ENCODE measurements at places on chromosomes 6 and 20. TPM values are rescaled to one million over a fixed set of nuclear protein-coding genes. Genes with fewer than 3 reads are reported as not detected.

DNA sequence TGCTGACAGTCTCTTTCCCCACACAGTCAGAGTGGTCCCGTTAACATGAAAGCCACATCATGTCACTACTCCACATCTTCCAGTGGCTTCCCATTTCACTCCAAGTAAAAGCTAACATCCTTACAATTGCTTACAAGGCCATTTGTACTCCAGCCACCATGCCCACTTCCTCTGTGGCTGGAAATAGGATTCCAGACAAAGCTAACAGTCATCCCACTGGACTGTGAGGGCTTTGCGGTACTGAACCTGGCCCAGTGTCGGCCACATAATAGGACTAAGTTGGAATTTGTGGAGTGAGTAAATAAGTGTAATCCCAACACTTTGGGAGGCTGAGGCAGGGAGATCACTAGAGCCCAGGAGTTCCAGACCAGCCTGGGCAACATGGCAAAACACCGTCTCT lies 10.9 kb downstream of the CCM2L start:
- DNase-seq: no peak

Gene RNF217
- total RNA-seq: 34.1 TPM

Gene DDX27
- 29.8 TPM for total RNA-seq

Gene TNF
- 1.2 TPM for total RNA-seq

DNA sequence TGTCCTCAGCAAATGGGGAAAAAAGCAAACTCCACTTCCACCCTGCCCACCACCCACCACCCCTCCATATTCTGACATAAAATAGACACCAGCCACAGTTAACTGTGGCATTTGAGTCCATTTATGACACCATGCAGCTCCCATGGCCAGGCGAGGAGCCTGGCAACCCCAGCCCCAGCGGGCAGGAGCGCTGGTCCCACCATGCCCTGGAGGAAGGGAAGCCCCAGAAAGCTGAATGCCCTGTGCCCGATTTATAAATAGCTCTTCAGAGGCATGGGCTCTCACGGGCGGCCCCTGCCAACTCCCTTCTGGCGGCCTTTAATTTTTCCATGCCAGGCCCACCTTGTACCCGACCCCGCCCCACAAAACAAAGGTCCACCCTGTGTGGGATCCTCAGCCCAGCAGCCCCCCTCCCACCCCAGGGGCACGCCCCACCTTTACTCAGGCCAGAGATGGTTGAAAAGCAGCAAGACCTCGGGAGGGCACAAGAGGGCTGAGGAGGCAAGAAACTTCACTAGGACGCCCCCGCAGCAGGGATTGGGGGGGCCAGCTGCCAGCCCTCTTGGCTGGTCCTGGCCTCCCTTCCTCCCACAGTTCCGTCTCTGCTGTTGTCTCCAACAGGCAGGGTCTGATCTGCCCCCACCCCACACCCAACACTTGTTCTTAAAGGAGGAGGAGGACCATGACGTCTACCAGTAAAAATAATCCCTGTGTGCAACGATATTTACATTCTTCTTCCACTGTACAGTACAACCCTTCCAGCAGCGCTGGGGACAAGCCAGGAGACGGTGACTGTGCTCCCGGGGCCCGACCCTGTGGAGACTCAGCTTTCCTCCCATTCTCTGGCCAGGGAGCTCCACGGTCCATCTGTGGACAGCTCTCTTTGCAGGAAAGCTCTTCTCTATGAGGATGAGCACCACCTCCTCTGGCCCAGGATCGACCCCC lies 115.6 kb upstream of the CDYL start:
- DNase-seq: peak; percentile 79

Gene NINL
- 5.0 TPM for total RNA-seq

- DNase-seq: no peak
Measured at GRCh38 chr20:1983301-1983700, 10.6 kb downstream of the PDYN start.

DNA sequence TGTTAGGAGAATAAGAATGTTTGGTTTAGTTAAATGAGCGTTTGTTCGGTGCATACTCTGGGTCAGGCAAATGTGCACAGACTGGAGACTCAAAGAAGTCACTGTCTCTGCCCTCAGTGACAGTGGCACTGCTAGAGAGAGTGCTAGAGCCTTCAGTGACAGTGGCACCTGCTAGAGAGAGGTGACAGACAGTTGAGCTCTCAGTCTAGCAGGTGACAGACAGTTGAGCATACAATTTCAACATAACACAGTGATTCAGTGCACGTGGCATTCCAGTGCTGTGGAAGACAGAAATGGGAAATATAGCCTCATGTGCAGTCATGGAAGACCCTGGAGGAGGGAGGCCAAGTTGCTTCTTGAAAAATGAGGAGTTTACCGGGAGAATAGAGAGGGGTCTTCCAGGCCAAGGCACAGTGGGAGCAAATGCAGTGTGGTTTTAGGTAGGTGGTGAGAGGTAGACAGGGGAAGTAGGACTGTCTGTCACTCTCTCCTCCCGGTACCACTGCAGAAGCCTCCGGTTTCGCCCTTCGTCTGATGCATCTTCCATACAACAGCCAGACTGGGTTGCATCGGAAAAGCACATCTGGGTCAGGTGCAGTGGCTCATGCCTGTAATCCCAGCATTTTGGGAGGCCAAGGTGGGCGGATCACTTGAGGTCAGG lies 107.9 kb upstream of the CLDN20 start:
- no peak for DNase-seq

DNA sequence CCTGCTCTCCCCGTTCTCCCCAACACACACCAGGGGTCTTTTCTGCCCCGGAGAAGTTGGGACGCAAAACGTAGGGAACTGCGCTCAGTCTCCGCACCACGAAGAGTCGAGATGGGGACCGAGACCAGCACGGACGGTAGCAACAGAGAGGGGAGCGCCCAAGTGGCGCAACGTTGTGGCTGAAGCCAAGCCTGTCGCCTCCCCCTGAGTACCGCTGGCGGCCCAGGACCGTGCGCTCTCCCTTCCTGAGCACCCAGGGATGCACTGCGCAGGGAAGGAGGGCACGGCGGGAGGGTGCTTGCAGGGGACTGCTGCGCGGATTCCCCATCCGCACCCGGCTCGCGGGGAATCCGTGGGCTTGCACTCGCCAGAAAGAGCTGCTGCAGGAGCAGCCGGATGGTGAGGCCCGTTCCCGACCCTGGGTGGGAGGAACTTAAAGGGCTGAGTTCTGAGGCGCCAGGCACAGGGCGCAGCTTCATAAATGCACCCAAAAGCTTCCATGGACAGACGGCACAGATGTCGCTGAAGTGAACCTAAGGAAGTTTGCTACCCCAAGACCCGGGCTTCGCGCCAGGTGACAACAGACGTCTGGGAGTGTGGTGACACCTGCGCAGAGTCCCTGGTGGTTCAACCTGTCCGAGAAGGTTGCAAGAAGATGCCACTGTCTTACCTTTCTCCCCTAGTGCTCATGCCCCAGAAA lies 178.7 kb downstream of the TBXT start:
- no peak for DNase-seq
